ENCODE measurements at places on chromosomes 6 and 20.

GRCh38 chr6:150696190-150696589, 96.5 kb downstream of the PLEKHG1 start:
- DNase-seq = no peak

DNA sequence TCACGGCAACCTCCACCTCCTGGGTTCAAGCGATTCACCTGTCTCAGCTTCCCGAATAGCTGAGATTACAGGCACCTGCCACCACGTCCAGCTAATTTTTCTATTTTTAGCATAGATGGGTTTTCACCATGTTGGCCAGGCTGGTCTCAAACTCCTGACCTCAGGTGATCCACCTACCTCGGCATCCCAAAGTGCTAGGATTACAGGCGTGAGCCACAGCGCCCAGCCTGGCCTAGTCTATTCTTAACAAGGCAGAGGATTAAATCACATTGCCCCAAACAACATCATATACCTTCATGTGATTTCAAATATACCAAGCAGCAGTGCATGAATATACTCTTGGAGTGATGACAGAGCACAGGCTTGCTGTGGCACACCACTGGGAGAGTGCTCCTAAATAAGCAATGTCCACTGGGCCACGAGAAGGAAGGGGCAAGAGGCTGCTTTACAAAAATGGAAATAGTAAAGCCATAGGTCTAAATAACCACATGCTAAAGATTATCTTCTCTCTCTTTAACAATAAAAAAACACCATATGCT, 76.6 kb upstream of the TULP1 start:
- no peak for DNase-seq

DNA sequence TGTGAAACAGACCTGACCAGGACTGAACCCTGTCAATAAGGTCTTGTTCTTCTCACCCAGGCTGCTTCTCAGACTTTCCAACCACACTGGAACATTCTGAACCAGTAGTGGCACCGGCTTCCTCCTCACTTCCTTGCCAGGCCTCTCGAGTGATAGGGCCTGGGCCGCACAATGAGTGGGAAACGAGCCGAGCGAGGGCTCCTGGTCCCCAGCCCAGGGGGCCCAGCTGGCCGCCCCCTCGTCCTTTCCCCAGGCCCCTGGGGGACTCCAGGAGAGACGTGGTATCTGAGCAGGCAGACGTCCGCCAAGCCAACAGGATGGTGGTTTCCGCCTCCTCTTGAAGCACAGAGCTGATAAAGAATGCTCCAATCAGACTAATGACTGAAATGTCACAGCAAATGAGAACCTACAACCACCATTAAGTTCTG, 117.9 kb downstream of the GMDS start:
- DNase-seq = no peak

- DNase-seq = no peak
Measured at GRCh38 chr6:53892707-53893106, 97.9 kb downstream of the LRRC1 start.

- no peak for DNase-seq
Measured at GRCh38 chr6:7899101-7899888, 11.3 kb downstream of the TXNDC5 start.

GRCh38 chr20:1661542-1662299, 4.1 kb upstream of the SIRPG start:
- no peak for DNase-seq

DNA sequence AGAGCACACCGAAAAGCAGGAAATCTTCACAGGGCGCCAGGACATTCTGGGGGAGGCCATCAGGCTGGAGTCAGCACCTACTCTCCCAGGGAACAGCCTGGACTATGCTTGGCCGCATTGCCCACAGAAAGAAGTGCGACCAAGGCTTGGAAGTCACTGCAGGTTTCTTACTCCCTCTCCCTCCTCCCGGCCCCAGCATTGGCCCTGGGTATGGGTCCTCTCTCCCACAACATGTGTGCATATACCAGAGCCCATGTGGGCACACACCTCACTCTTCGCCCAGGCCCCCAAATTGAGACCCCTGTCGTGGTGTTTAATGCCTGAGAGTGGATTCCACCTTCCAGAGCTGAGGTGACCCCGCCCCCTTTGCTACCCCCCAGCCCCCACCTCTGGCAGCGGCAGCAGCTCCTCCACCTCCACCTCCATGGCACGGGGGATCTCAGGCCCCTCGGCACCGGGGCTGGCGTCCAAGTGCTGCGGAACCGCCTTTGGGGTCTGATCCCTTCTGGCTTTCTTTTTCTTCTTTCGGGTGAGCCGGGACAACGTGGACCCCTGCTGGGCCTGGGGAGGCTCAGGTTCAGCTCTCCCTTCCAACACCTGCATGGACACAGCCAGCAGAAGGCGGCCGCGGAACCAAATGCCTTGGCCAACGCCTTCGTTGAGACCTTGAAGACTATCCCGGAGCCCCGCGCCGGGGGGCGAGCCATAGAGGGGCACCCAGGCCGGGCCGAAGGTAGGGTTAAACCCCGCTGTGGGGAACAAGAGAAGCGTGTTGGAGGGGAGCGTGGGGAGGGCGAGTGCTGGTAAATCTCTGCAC, 15.2 kb upstream of the SPAG4 start:
- no peak for DNase-seq

DNA sequence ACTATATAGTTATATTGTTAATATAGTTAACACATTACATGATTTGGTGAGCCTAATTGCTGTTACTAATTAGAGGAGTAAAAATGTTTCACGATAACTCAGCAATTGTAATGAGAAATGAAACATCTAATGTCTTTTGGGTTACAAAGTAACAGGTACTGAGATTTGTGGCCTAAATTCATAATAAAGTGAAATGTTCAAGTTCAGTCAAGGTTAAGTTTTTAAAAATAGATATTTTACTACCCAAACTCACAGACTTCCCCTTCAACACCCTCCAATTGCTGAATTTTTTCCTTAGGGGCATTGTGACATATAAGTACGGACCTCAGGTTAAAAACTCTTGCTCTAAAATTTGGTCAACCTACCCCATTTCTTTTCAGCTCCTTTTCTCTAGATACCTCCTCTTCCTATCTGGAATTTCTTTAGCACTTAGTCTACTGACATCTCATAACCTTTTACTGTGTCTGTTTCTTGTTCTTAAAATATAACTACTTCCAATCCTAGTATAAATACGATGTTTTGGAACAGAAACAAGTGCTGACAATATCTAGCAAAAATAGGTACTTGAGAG, 112.3 kb upstream of the PRSS16 start:
- no peak for DNase-seq

DNA sequence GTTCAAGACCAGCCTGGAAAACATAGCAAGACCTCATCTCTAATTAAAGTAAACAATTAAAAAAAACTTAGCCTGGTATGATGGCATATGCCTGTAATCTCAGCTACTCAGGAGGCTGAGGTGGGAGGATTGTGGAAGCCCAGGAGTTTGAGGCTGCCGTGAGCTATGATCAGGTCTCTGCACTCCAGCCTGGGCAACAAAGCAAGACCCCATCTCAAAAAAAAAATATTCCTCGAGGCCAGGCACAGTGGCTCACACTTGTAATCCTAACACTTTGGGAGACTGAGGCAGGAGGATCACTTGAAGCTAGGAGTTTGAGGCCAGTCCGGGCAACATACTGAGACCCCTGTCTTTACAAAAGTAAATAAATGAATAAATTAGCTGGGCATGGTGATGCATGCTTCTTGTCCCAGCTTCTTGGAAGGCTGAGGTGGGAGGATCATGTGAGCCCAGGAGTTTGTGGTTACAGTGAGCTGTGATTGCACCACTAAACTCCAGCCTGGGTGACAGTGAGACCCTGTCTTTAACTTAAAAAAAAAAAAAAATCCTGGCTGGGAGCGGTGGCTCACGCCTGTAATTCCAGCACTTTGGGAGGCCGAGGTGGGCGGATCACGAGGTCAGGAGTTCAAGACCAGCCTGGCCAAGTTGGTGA, 9.3 kb upstream of the C2 start:
- DNase-seq = peak; percentile 34
